HuH-7.5 (cell line): ENCODE measurements at places on chromosomes 4 and X.

GRCh38 chrX:19096586-19096985, 25.7 kb downstream of the ADGRG2 start:
- DNase-seq, result no peak

GRCh38 chr4:6449335-6449734, 23.1 kb downstream of the PPP2R2C start:
- no peak for DNase-seq

DNA sequence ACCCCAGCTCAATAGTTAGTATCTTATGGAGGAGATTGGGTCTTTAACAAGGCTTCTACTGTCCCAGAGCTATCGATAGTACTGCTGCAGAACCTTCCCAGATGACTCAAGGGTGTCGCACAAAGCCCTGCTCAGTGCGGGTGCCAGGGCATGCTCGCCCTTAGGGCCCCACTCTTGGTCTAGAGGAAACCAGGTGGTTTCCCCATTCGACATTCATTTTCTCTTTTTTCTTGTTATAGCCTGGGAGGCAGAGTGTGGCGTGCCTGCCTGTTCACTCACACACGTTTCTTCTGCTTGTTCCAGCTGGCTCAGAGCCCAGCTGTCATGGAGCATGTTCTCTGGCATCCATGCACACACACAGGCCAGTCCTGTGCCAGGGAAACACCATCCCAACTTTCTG, 144.5 kb downstream of the SMIM20 start:
- no peak for DNase-seq

GRCh38 chr4:151429957-151430570, 21.1 kb downstream of the FHIP1A start:
- DNase-seq, result no peak

DNA sequence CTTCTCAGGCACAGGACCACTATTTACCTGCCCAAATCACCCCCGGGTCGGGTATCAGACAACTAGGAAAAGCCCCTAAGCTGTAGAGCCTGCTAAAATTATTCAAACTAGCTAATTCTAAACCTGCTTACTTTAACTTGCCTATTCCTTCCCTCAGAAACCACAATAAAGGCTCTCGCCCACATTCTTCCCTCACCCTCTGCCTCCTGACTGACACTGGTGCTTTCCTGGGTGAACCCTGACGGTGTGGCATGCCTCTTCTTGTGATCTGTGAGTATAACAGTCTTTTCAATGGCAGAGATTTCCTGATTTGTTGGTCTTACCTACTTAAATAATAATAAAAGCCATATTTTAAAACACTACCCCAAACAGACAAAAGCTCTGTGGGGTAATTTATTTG, 242.1 kb upstream of the ZCCHC13 start:
- no peak for DNase-seq

- DNase-seq, result no peak
Observed at GRCh38 chrX:120559804-120560203, 958 bp downstream of the CUL4B start.

DNA sequence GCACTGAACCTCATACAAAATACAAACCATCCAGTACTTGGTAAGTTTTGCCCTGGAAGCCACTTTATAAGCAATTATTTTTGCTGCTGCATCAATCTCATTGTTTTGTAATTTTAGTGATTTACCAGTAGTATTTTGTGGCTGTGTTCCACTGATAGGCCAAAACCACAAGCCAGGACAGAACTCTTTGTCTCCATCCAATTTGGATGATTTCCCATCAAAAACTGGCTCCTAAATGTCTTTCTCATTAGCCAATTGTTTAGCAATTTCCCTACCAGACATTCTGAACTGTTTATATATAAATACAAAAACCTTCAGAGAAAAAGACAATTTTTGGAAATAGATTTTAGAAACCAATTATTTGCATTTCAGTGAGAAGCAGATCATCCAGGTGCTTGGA, 4.4 kb downstream of the GSPT2 start:
- DNase-seq, result no peak

DNA sequence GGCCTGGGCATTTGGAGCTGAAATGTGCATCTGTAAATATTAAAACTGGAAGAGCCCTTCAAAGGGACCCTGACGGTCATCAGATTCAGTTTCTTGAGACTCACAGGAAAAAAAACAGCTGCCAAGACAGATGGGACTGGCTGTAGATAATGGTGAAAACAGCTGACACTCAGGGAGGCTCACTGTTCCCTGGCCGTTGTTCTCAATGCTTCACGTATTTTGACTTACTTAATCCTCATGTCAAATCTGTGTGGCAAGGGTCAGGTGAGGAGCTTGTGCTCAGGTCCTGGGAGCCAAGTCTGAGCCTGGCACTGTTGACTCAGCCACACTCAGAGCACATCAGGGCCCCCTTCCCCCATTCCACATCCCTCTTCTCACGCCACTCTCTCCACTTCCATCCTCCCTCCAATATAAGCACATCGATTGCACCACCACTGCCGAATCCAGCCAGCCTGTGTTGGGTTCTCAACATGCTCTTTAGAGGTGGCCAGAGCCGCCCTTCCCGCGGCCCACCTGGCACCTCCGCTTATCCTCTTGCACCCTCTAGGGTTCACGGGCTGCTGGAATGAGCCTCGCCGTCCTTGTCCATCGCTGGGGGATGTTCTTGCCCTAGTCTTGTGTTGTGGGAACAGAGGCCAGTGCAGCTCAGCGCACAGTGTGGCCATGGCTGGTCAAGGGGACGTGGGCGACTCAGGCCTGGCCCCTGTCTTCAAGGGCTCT, 40.1 kb downstream of the EVC start:
- no peak for DNase-seq

GRCh38 chr4:183326853-183327252, 4.6 kb upstream of the CLDN24 start:
- DNase-seq, result no peak

DNA sequence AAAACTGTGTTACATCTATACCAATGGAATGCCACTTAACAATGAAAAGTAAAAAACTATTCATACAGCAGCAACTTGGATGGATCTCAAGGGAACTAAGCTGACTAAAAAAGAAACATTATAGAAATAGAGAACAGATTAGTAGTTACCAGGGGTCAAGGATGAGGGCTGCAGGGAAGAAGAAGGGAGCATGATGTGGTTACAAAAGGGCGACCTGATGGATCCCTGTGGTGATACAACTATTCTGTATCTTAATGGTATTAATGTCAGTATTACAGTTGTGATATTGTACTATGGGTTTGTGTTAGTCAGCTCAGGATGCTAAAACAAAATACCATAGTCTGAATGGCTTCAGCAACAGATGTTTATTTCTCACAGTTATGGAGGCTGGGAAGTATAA, 190.7 kb downstream of the ZNF674 start:
- DNase-seq, result no peak

- DNase-seq, result no peak
Observed at GRCh38 chrX:15358533-15358932, 23.2 kb upstream of the PIGA start.

DNA sequence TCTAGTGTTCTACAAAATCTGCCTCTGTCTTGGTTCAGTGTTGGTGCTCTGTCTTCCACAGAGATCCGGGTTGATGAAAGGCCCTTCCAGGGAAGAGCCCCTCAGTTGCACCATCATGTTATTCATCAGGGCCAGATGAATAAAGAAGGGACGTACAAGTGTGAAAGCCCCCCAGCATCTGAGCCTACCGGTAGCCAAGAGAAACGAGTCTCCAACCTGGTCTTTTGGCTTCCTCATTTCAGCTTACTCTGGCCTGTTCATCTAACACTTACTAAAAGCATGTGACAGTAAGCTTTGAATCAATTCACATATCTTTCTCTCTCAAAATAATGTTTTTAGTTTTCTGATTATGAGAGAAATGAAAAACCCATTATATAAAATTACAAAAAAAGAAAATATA, 19.2 kb downstream of the MEPE start:
- DNase-seq, result no peak
